Panc1 (cell line): ENCODE measurements at places on chromosomes 11 and 22.
A peak's percentile ranks its signal among the peaks of the same experiment; 100 is the strongest.

DNA sequence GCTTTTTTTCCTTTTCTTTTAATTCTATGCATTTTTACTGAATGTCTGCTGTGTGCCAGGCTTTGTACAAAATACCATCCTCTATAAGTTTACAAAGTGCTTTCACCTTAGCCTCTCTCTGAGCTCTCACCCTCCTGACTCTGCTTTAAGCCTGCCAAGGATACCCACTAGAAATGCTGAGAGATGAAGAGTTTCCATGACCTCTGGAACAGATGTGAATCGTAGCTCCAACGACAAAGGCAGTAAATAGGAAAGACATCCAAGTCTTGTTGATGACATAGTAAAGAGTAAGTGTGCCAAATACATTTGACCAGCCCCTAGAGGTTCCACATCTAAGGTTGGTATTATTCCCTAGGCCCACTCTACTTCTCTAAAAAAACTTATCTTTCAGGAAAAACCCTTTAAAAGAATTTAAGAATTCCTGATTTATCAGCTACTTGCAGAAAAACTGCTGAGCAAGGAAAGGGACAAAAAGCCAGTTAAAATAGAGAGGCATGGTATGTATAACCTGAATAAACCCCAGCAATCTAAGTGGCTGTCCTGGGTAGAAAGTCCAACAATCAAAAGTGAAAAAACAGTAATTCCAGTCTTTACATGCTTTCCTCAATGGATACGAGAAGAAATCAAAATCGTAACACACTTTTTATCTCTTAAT, 45.4 kb downstream of the GAB2 start:
- H3K27me3 ChIP-seq, result no peaks in the 10 kb centered on the region
- no peak for DNase-seq
- H3K4me1 ChIP-seq, result no peaks in the 10 kb centered on the region
- H3K4me3 ChIP-seq, result no peak overlapping the region
- H3K27ac ChIP-seq, result no peak overlapping the region

- no peak for DNase-seq
- no peak overlapping the region for H3K4me3 ChIP-seq
- H3K27me3 ChIP-seq, result no peaks in the 10 kb centered on the region
- H3K36me3 ChIP-seq, result no peaks in the 10 kb centered on the region
These were observed 11.7 kb downstream of the RASD2 start for GRCh38 chr22:35552196-35552842.

GRCh38 chr11:102494216-102494615, 36.3 kb downstream of the MMP7 start:
- H3K27me3 ChIP-seq, result no peaks in the 10 kb centered on the region
- peaks cover 36% of the 10 kb centered on the region for H3K4me1 ChIP-seq
- DNase-seq, result peak; percentile 64
- peak overlapping the region; percentile 95 for H3K27ac ChIP-seq

DNA sequence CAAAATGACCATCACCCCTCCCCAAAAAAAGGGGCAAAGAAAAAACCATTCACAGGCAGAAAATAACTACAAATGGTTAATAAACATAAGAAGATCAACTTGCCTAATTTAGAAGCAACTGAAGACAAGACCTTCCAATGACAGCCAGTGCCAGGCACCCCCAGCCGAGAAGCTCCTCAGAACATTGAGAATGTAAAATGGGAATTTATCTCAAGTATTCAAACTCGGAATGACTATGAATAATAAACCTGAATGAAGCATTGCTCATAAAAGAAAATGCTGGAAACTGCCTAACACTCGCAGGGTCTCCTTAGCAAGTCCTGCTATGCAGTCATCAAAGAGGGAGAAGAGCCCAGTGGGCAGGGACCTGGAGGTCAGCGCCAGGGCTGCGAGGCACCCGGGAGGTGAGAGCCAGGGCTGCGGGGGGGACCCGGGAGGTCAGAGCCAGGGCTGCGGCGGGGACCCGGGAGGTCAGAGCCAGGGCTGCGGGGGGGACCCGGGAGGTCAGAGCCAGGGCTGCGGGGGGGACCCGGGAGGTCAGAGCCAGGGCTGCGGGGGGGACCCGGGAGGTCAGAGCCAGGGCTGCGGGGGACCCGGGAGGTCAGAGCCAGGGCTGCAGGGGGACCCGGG, 23.2 kb upstream of the MOB2 start:
- H3K36me3 ChIP-seq, result no peaks in the 10 kb centered on the region
- no peak overlapping the region for H3K4me3 ChIP-seq
- no peak overlapping the region for H3K27ac ChIP-seq
- H3K27me3 ChIP-seq, result no peaks in the 10 kb centered on the region
- no peak for DNase-seq

- H3K27me3 ChIP-seq, result no peaks in the 10 kb centered on the region
- H3K36me3 ChIP-seq, result peaks cover 12% of the 10 kb centered on the region
- H3K4me3 ChIP-seq, result no peak overlapping the region
- no peaks in the 10 kb centered on the region for H3K4me1 ChIP-seq
These were observed 68.3 kb downstream of the SPECC1L start for GRCh38 chr22:24338726-24339451.

DNA sequence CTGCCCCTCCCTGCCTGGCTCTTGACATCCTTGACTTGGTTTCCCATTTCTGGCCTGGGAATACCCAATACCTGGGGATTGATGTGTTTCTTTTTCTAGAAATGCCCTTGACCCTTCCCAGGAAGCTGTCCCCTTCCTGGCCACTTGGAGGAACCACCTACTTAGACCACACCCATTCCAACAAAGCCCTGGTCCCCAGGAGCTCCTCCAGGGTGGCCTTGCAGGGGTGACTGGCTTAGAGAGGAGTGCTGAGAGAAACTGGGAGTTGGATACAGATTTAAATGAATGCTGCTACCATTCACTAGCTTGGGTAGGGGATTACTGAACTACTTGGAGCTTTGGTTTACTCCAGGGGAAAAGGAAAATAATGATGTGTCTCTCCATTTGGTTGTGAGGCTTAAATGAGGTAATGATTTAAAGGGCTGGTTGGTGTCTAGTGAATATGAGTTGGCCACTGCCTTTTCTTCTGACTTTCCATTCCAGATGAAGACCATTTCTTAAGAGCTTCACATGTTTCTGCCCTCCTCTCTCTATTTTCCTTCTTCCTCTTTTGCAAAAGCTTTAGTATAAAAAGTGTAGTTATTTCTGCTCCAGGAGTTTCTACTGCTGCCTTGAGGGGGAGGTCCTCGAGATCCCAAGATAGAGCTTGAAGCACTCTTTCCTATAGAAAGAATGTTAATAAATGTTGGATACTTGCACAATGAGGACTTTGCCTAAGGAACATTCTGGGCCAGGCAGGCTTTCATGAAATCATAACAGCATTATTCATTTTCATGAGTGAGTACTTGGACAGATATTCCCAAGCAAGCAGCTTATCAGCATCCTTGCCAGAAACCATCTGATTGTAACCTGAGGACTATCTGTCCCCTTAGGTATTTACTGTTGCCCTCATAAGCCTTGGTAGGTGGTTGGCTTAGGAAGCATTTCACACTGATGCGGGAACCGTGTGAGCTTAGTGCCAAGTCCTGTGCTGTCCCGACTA, 22.4 kb downstream of the PANX1 start:
- H3K4me1 ChIP-seq, result peaks cover 67% of the 10 kb centered on the region
- no peak overlapping the region for H3K27ac ChIP-seq
- H3K4me3 ChIP-seq, result no peak overlapping the region

DNA sequence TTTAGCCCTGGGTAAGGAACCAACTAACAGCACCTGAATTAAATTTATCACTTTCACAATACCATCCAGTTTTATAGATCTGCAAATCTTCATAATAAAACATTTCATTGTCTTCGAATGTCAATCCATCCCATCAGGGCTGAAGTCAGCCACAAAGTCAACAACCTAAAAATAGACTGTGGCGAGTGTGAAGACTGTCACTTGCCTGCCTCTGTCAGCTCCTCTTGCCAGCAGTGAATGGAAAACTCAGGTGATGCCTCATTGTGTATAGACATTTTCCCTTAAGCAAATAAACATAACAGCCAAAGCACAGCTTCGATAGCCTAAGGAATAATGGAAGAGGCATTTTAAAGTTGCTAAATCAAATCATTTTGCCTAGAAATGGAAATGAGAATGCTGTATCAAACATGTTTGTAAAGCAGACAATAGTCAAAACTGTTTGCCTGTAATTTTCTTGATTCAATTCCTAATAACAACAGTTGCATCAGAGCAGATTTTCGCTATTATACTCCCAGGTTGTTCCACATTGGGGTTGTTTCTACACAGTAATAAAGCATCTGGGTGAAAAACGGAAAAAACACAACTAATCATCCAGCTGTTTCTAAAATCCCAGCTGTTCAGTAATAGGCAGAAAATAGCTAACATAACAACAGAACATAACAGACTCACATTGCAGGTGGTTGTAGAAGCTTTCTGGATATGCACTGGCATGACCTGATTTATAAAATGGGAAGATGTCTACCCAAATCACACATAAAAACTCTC, 15.7 kb downstream of the KCNA4 start:
- no peak for DNase-seq
- H3K4me3 ChIP-seq, result no peak overlapping the region

DNA sequence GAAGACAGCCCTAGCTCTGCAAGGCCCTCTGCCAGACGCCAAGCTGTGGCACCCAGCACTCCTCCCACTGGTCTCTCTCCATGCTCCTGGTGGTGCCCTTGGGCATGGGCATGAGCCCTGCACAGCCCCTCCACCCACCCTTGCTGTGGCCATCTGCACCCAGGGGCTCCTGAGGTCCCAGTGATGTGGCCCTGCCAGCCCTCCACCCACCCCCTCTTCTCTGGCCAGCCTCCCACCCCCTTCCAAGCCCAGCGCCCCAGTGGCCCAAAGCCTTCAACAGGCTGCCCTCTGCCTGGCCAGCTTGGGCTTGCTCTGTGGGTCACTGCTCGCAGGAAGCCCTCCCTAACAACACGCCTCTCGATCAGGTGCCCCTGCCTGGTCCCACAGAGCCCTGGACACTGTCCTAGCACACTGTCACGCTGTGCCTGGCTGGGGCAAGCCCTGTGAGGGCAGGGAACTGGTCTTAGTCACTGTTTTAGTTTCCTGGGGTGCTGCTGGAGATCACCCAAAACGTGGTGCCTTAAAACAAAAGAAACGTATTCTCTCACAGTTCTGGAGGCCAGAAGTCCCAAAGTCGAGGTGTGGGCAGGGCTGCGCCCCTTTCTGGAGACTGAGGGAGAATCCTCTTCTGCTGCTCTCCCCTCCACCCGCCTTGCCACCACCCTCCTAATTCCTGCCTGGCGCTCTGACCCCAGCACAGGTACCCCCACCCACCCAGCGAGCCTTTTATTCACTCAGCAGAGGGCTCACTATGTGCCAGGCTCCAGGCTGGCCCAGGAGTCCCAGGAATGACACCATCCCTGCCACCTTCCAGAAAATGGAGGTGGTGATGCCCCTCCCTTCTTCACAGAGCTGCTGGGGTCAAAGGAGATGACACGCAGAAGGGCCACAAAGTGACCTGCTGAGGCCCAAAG, 14.7 kb downstream of the SULT4A1 start:
- no peak overlapping the region for H3K27ac ChIP-seq
- DNase-seq, result no peak
- no peak overlapping the region for H3K4me3 ChIP-seq
- no peaks in the 10 kb centered on the region for H3K27me3 ChIP-seq
- no peaks in the 10 kb centered on the region for H3K36me3 ChIP-seq

- H3K4me1 ChIP-seq, result no peaks in the 10 kb centered on the region
- no peak overlapping the region for H3K27ac ChIP-seq
- H3K36me3 ChIP-seq, result no peaks in the 10 kb centered on the region
- H3K27me3 ChIP-seq, result peaks cover 4% of the 10 kb centered on the region; the same call in 1 of the 2 replicates
- H3K4me3 ChIP-seq, result no peak overlapping the region
These were observed 122.3 kb downstream of the GRIK4 start for GRCh38 chr11:120633616-120634393.

GRCh38 chr11:12362857-12363256, 14.5 kb upstream of the PARVA start:
- no peaks in the 10 kb centered on the region for H3K36me3 ChIP-seq
- H3K27me3 ChIP-seq, result peaks cover 6% of the 10 kb centered on the region; the same call in 1 of the 2 replicates
- no peak overlapping the region for H3K4me3 ChIP-seq

GRCh38 chr11:70866834-70867233, 385.5 kb downstream of the SHANK2 start:
- no peak overlapping the region for H3K27ac ChIP-seq
- H3K27me3 ChIP-seq, result no peaks in the 10 kb centered on the region
- H3K4me1 ChIP-seq, result no peaks in the 10 kb centered on the region
- H3K4me3 ChIP-seq, result no peak overlapping the region
- H3K36me3 ChIP-seq, result no peaks in the 10 kb centered on the region

DNA sequence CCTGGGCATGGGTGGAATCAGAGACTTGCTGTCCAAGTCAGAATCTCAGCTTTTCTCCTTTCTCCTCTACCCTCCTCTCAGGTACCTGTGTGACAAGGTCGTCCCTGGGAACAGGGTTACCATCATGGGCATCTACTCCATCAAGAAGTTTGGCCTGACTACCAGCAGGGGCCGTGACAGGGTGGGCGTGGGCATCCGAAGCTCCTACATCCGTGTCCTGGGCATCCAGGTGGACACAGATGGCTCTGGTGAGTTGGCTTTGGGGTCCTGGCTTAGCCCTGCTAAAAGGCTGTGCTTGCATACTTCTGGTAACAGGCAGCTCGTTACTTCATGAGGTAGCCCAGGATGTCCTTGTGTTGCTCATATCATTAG, 10.7 kb downstream of the MCM5 start:
- no peak for DNase-seq
- H3K36me3 ChIP-seq, result peaks cover 5% of the 10 kb centered on the region
- no peak overlapping the region for H3K27ac ChIP-seq
- H3K4me3 ChIP-seq, result no peak overlapping the region
- no peaks in the 10 kb centered on the region for H3K4me1 ChIP-seq

- H3K4me3 ChIP-seq, result peak overlapping the region; percentile 91
- H3K36me3 ChIP-seq, result peaks cover 20% of the 10 kb centered on the region
- H3K27ac ChIP-seq, result peak overlapping the region; percentile 98
- H3K27me3 ChIP-seq, result no peaks in the 10 kb centered on the region
These were observed 2.9 kb downstream of the RPL3 start for GRCh38 chr22:39316440-39317083.
